H9 (cell line): ENCODE measurements at places on chromosomes 16 and 17. TPM values are rescaled to one million over a fixed set of nuclear protein-coding genes. Genes with fewer than 3 reads are reported as not detected.

DNA sequence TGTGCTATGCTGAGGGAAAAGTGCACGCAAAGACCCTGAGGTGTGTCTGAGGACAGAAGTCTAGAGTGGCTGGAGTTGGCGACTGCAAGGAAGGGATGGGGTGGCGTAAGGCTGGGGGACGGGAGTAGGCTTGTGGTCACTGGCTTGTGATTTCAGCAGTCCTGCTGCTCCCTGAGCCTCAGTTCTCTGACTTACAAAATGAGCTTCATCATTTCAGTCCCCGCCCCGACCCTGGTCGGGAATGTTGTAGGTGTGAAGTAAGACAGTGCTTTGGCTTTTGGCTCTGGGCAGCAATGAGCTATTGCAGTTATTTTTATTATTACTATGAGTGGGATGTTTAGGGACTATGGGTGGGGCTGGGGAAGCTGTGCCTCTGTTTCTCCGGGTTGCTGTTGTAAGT is 8.6 kb downstream of the ADGRG1 start:
- no peak for DNase-seq

DNA sequence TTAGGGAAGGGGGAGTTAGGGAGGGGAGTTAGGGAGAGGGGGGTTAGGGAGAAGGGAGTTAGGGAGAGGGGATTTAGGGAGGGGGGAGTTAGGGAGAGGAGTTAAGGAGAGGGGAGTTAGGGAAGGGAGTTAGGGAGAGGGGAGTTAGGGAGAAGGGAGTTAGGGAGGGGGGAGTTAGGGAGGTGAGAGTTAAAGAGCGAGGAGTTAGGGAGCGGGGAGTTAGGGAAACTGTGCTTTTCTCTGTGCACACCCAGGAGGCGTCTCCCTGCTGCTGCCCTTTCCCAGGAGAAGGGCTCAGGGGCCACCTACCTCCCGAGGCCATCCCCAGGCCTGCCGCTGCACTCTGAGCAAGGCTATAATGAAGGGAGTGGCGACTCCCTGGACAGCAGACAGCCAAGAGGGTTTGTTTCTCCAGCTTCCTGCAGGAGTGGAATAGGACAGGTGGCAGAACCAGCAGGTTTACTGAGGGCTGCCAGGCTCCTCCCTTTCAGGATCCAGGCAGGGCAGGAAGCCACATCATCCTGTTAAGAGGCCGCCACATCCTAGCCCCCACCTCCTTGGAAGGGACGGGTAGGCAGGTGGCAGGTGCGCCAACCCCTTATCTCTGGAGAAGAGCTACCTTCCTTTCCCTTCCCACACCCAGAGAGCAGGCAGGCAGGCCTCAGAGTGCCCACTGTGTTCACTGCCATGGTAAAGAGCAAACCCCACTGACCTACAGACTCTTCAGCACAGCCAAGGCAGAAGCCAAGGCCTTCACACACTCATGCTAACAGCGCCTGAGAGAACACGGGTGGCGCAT is 4.3 kb downstream of the CANT1 start:
- no peak for DNase-seq

- no peak for DNase-seq
Measured at GRCh38 chr16:47460359-47460710, 528 bp downstream of the ITFG1 start.

- DNase-seq: no peak
Measured at GRCh38 chr17:45276031-45276430, 14.1 kb upstream of the SPATA32 start.

DNA sequence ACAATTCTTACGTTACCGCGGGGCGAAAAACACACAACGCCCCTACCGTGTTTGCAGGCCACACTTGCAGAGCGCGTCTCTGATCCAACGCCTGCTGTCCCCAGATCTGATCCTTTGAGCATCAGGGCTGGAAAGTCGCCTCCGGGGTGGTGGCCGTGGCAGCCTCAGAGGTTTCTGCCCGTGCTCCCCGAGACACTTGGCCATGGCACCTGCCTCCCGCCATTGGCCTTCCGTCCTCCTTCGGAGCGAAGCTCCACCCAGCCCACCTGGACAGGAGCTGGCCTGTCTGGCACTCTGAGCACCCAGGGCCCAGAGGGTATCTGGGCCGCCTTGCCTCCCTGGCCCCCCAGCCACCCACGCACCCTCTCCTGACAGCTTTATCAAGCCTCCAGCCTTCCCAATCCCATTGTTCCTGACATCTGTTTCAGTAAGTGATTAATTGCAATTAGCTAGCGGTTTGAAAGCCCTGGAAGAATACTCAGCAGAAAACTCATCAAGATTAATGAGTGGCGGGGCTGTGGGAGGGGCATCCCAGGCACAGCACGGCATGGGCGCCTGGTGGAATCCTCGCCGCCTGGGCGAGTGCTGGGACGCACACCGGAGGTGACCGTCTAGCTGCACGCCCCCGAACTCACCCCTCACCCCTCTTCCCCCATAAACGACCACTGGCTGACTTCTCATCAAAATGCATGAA is 181.5 kb upstream of the GSE1 start:
- DNase-seq: no peak

DNA sequence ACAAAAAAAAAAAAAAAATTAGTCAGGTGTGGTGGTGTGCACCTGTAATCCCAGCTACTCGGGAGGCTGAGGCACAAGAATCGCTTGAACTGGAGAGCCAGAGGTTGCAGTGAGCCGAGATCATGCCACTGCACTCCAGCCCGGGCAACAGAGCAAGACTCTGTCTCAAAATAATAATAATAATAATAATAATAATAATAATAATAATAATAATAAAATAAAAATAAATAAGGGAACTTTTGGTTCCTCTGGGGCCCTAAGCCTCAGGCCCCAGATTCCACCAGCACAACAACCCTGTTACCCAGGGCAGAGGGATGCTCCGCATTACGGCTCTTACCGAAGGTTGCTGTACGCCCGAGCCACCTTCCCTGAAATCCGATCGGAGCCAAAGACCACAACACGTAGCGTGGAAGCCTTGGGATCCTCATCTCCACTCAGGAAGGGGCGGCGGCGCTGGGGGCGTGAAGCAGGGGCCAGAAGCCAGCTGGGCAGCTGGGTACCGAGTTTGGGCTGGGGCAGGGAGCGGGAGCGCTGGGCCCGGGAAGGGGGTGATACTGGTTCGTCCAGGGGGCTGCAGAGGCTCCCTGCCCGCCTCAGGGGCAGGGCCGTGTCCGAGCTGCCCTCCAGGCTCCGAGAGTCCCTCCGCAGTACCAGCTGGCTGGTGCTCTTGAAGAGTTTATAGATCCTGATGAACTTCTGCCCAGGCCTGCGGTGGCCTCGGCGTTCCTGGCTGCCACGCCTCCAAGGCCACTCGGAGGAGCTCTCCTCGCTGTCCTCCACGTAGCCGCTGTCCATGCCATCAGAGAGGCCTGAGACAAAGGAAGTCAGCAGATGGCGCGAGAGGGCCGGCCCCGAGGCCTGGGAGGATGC is 20.6 kb upstream of the PIK3R6 start:
- DNase-seq: peak; percentile 97

DNA sequence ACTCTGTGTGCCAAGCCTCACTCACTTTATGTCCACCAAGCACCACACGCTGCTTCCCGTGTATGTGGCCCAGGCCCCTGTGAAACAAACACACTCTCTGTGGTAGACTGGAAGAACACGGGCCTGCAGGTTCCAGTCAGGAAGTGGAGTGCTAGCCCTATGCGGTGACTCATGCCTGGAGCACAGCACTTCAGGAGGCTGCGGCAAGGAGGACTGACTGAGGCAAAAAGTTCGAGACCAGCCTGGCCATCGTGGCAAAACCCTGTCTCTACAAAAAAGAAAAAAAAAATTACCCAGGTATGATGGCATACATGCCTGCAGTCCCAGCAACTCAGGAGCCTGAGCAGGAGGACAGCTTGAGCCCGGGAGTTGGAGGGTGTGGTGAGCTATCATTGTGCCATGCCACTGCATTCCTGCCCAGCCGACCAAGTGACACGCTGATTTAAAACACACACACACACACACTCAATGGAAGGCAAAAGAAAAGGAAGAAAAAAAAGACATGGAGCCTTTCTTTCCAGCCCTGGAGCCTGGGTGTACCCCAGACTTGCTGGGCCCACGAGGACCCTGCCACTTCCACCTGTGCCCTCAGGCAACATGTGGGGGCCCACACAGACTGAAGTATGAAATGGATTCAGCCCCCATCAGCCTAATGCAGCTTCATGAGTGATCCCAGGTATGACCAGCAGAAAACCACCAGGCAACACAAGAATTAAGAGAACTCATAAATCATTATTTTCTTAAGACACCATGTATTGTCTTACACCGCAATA is 126.6 kb downstream of the ANKRD11 start:
- peak; percentile 73 for DNase-seq

DNA sequence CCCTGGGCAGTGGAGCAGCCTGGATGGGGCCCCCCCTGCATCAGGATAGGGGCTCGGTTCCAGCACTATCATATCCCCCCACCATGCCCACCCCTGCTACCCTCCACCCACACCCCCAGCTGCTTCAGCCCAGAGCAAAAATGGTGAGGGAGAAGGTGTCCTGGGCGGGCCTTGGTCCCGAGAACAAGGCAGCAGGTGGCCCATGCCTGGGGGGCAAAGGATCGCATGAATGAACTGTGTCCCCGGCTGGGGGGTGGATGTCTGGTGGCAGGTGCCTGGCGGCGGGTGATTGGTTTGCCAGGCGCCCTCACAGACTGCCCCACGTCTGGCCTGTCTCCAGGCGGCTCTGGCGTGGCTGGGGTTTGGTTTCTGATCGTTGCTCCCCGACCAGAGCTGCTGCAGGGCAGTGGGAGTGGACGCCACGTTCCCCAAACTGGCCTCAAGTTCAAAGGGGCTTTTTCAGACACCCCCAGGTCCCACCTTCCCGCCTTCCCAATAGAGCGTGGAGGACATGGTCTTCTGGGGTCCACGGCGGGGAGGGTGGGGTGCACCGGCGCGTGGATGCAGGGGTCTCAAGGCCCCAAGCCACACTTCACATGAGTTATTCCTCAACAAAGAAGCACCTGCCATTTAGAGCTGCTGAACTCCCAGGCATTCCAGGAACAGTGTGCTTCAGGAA is 12.6 kb downstream of the UTS2R start:
- no peak for DNase-seq

DNA sequence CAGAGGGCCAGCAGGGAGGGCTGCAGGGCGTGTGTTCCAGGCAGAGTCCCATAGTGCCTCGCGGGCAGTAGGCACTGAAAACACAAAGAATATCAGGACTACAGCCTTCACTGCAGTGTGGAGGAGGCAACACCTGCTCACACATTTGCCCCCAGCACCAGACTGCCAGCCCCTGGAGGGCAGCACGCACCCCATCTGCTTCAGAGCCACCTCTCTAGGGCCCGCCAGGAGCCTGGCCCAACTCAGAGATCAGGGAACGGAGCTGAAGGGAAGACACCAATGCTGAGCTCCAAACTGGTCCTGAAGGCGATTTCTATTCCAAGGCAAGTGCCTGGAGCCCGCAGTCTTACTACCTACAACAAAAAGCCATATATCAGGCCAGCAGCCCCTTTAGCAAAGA is 130.3 kb downstream of the ZNF423 start:
- DNase-seq: no peak

DNA sequence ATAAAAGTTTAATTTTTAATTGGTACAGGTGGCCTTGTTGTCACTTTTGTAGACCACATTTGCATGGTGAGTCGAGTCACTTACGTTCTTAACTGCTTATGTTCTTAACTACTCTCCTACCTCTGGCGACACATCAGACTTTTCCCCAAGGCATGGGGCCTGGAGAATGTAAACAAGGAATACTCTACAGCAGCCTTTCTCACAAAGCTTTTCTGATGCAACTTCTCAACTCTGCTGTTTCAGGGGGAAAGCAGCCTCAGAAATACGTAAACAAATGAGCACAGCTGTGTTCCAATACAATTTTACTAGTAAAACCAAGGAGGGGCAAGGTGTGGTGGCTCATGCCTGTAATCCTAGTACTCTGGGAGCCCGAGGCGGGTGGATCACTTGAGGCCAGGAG is 6.9 kb downstream of the KARS1 start:
- DNase-seq: no peak

DNA sequence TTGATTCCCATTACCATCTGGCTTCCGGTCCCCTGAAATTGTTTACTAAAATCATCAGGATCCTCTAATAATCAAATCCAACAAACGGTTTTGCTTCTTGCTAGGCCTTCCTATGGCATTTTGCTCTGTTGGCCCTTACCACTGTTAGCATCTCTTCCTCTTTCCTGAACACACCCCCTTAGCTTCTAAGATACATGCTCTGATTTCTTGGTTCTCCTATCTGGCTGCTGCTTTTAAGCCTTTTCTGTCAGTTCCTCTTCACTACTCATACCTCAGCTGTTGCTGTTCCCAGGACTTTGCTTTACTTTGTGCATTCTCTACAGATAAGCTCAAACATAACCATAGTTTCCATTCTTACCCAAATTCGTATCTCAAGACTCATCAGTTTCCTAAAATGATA is 11.4 kb downstream of the CAPNS2 start:
- no peak for DNase-seq

DNA sequence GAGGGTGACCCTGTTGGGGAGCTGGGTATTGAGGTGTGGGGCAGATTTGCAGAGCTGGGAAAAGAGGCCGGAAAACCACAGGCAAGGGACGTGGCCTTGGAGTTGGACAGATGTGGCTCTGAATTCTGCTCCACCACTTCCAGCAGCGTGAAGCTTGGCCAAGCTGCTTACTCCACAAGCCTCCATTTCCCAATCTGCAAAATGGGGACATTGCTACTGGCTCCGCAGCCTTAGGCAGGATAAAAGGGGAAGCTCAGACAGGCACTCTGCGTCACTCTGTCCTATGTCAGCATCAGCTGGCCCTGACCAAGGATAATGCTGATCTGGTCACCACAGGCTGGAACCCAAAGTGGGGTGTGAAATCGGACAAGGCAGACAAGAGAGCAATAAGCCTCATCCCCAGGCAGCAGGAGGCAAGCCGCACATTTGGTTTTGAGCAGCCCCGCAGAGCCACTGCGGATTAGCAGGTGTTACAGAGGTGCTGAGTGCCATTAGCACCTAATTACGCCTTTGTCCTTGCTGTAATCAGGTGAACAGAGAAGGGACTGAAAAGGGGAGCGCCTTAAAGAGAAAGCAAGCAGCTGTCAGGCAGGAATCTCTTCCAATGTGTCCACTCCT is 54.8 kb downstream of the SDK2 start:
- DNase-seq: no peak

DNA sequence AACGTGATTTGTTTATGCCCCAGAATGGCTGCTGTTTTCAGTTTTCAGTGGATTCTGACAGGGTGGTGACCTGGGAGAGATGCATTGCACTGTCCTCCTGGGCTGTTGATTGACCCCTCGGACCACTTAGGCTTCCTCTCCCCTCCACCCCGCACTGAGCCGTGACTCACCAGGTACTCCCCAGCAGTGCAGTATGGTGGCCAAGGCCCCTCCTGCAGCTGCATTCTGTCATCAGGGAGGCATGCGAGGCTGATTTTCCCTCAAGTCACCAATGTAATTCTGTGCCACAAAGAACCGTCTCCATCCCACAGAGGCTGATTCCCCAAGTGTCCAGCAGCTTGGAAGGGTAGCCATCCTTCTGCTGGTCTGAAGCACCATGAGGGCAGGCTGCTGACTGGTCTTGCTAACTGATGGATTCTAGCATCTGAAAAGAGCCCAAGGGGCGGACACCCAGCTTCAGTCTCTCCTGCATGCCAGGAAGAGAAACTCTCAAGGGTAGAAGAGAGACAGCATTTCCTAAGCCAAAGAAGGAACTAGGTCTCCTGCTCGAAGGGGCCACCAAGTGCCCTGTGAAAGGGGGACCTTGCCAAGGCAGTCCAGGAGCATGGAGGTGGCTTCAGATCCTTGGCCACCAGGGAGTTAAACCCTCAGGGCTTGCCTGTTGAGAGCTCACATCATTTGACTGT is 148.1 kb downstream of the SOCS1 start:
- no peak for DNase-seq

ZNF469 gene
- total RNA-seq: 4.4 TPM in 2 replicates

CCL18 gene
- not detected in 2 replicates for total RNA-seq
